HL-60 (cell line): ENCODE measurements at places on chromosomes 6 and 20.

DNA sequence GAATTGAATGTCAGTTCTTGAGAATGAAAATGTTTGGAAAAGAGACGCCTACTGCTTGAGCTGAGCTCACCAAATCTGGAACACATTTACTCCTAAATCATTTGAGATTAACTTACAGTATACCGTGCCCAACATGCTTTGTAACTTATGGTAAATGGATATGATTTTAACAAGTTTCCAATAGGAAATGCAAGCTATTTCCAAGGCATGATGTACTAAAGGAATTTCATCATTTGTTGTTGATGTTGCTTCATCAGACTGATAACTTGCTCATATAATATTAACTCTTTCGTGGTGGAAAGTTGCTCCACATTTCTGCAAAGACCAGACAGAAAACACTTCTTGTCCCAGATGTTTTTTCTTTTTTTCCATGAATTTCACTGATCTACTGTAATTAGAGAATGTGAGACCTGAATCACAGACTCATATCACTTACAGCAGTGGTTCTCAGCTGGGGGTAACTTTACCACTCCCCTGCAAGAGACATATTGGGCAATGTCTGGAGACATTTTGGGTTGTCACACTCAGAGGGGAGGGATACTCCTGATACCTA lies 116.6 kb upstream of the TRAF3IP2 start:
- peak; percentile 10 for DNase-seq

DNA sequence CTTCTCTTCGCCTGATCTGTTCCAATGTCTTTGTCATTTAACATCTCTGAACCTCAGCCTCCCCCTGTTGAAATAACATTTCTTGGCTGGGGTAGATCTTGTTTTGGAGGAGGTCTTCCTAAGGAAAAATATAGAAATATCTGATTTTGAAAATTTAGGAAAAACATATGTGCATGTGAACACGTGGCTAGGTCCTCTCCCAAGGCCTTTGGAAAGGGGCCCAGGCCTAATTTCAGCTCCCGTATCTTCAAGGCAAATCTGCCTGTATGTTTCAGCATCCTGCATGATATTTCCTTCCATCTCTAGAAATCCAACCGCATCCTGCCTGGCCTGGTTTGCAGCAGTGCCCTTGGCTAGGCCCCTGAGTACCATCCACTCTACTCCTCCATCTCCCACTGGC lies 261.2 kb downstream of the PHACTR1 start:
- no peak for DNase-seq

GRCh38 chr20:40486297-40486696 lies 202.7 kb downstream of the MAFB start:
- DNase-seq: no peak

GRCh38 chr6:107877968-107878367 lies 53.9 kb upstream of the SCML4 start:
- DNase-seq: no peak

DNA sequence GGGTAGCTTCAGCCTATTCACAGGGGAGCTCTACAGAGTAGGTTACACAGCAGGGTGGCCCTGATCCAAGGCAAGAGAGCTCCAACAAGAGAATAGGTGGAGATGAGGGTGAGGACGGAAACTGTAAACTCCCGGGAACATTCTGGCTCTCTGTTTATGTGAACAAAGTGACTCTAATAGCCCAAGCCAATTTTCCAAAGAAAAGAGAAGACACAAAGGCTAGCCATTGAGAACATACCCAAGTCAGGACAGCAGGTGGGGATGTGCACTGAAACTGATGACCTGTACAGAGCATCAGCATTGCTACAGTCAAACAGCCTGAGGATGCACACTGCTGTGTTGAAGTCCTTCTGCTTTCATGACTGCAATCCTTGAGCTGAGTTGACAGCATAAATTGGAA lies 136.0 kb upstream of the TOP1 start:
- no peak for DNase-seq

DNA sequence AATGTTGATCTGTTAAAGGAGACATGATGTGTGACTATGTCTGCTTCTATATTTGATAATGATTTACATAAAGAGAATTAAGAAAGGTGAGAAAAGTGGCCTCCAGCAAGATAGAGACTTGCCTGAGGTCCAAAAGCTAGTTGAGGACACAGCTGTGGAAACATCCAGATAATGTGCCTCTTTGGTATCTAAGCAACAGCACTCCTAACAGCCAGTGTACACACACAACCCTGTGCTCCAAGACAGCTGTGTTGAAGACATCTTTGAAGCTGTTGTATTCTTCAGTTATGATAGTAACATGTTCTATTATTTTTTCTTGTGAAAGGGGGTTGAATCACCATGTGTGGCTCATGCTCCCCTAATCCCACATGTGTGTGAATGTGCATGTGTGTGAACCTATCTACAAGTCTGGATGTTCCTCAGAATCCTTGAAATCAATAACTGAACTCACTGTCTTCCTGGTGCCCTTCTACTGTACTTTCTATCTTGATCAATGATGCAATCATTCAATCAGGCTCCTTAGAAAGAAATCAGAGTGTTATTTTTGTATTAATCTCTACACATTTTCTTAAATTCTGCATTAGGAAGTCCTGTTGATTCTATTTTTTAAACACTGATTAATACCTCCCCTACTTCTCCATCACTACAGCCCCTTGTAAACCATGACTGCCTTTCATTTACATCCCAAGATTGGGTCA lies 116.7 kb upstream of the SSTR4 start:
- no peak for DNase-seq

DNA sequence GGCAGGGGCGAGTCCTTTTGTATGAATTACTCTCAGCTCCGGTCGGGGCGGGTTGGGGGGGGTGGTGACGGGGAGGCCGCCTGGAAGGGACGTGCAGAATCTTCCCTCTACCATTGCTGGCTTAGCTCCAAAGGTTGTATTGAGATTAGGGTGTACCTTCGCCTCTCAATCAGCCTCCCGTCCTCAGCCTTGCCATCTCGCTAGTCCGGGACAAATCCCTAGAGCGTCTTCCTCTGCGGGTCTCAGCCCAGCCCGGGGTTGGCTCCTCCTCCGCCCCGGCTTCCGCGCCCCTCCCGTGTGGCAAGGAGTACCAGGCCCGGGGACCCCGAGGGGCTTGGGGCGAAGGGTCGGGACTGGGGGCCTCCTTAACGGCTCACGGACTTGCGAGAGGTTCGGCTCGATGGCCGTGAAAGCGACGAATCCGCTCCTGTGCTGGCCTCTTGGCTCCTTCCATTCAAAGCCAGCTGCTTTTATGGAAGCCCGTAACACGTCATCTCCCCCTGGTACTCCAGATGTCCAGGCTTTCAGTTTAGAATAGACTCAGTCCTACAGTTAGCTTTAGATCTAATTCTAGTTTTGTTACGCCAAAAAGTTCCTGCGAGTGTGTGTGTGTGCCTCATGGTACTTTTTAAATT lies 636 bp upstream of the EEF1A1 start:
- no peak for DNase-seq

DNA sequence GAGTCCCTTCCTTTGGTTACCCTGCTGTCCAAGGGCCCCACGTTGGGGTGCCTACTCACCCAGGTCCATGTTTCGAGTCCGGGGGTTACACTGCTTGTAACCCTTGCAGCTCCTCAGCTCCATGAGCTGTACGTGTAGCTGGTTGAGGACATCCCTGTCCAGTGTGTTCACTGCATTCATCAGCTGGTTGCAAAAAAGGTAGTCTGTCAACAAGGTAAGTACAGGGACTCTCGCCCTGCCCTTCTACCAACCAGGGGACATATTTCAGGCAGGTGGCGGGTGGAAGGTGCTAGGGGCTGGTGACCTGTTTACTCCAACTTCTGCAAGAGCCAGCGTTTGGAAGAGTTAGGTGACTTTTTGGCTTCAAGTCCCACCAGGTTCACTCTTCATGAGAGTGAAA lies 123.6 kb downstream of the SULF2 start:
- no peak for DNase-seq

DNA sequence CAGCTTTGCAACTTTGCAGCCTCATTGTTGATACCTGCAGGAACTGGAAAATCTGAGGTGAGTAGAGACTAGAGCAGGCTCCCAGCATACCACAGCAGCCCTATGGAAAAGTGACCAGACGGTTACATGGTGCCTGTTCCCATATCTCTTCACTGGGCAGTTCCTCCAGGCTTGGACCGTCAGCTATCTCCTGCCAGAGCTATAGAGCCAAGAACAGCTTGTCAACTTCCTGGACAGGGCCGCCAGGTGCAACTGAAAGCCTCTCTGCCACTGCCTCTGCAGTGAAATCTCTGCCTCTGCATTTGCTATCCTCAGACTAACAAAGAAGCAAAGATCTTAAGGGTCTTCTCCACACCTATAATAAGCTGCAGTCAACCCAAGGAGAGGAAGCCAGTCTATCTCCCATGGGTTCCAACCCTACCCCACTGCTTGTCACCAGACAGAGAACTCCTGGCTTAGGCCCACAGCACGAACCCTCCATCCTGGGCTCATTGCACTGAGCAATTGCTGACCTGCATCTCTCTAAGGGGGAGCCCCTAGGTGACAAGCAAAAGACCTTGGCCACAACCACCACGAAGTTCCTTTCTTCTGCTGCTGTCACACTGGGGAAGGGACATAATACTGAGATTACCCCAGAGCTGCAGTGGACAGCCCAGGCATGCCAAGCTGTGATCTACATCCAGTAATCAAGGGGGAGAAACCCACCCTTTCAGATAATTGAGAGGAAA lies 60.1 kb upstream of the KHDRBS2 start:
- no peak for DNase-seq

GRCh38 chr20:49636447-49636846 lies 68.5 kb upstream of the PTGIS start:
- DNase-seq: peak; percentile 21

- DNase-seq: no peak
Measured at GRCh38 chr6:68139130-68139529, 496.0 kb upstream of the ADGRB3 start.

GRCh38 chr6:129871221-129871620 lies 10.1 kb upstream of the TMEM244 start:
- no peak for DNase-seq

GRCh38 chr20:51562027-51562331 lies 19.5 kb upstream of the NFATC2 start:
- DNase-seq: no peak

DNA sequence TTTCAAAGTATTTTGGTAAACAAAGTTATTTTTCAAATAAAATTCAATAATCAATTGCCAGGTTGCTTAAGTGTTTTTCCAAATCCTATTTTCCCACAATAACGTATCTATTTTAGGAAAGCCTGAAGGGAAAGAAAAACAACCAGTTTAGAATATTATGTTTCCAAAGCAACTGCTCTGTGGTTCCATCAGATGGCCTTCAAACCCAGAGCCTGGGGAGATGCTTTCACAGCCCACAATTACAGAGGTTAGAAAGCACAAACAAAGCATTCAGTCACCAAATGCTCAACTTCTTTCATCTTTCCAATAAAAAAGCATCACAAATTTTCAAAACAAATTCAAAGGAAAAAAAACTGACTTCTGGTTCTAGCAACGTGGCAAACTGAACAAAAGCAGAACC lies 66.0 kb downstream of the ELOVL5 start:
- DNase-seq: no peak

GRCh38 chr6:108074057-108074358 lies 533 bp downstream of the OSTM1 start:
- no peak for DNase-seq

GRCh38 chr6:21005816-21006570 lies 471.7 kb downstream of the CDKAL1 start:
- DNase-seq: no peak

GRCh38 chr20:29741594-29741893 lies 1515.9 kb upstream of the DEFB115 start:
- DNase-seq: no peak

DNA sequence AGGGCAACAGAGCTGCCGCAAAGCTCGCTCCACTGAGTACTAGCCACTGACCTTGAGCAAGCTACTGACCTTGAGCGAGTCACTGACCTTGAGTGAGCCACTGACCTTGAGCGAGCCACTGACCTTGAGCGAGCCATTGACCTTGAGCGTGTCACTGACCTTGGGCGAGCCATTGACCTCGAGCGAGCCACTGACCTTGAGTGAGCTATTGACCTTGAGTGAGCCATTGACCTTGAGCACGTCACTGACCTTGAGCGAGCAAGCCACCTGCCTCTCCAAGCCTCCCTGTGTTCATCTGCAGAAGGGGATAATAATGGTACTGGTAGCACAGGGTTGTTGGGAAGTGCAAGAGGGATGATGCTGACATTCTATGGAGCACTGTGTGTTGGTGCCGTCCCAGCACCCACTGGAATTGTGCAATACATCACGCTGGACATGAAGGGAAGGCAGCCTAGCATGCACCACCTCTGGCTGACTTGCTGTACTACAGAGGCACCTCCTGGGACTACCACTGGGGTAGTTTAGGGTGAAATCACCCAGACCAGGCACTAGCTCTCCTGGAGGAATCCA lies 60.2 kb downstream of the CTCFL start:
- peak; percentile 94 for DNase-seq

DNA sequence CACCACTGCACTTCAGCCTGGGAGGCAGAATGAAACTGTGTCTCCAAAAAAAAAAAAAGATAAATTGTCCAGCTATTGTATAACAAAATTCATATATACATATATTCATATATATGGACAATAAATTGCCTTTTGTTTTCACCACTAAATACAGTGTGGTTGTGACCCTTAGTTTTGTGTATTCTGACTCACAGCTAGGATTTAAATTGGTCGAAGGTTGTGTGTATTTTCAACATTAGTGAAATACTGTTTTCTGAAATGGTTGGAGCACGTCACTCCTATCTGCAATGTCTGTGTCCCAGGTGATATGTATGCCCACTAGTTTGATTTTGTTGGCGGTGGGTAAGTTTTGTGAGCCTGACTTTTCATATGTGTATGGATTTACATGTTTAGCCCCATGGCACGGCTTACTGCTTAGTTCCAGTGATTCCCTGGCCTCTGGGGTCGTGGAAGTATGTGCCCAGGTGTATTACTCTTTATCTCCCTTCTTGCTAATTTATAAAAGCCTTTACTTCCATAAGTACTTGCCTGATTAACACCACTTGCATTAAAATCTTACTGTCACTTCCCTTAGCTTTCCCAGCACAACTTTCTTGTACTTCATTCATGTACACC lies 33.3 kb downstream of the JARID2 start:
- no peak for DNase-seq

DNA sequence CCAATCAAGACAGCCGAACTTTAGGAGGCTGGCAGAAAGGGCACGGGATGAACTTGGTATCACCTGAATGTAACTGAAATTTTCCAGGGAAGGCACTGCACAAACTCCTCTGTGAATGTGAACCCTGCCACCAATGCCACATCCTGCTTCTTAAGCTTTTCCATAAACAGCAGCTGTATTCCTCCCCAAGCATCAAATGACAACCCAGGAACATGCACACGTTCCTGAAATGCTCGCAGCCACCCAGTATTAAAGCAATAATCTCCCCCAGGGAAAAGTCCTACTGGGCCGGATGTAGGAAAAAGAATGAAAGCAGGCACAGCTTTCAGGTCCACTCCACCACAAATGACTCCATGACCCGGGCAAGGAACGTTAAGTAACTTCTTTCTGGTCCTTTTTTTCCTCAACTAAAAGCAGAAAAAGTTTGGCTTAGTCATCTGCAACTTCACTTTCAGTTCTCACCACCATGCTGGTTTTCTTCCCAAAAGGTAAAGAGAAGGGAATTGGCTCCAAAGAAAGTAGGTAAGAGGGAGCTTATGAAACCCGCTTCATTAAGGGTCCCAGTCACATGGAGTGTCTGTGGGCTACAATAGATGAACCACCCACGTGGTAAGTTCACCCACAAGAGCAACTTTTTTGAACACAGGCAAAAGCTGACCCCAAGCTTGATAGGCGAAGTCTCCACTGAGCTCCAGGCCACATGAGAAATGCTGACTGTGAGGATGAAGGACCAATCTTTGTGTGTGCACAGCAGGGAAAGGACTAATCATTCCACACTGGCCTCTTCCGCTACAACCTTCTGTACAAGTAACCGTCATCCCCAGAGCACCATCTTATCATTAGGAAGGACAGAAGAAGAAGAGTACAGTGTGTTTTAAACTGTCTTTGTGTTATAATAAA lies 90.1 kb downstream of the HIVEP2 start:
- DNase-seq: no peak
